ENCODE measurements at places on chromosomes 1 and 21.

GRCh38 chr1:201218409-201218808 is 27.8 kb downstream of the IGFN1 start:
- DNase-seq, result no peak

DNA sequence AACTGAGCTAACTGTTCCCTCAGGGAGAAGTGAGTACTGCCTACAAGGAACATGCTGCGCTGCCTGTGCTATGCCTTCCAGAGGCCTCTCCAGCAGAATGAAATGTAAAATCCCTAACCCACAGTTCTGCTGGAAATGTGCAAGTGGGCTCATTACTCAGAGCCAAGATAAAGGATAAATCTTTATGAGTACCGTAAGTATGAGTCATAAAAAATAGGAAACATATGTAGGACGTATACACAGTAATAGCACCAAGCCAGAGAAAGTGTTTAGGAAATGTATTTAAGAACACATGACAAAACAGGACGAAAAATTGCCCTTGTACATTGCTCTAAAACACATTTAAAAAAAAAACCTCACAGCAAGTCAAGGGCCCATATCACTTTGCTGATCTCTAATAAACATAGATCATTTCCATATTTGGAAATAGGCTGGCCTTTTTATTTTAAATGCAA is 104.6 kb downstream of the TGFBR3 start:
- no peak for DNase-seq

GRCh38 chr1:216812966-216813365 is 89.7 kb upstream of the ESRRG start:
- no peak for DNase-seq

DNA sequence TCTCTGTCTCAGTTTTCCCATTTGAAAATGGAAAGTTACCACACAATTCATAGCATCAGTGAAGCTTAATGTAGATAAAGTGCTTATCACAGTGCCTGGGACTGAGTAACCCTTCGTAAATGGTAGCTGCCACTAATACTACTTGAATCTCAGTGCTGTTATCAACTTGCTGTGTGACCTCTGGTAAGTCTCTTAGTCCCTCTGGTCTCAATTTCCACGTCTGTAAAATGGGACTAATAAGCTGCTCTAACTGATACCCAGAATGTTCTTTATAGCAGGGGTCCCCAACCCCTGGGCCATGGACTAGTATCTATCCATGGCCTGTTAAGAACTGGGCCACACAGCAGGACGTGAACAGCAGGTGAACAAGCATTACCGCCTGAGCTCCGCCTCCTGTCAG is 7.7 kb downstream of the SERINC2 start:
- no peak for DNase-seq

DNA sequence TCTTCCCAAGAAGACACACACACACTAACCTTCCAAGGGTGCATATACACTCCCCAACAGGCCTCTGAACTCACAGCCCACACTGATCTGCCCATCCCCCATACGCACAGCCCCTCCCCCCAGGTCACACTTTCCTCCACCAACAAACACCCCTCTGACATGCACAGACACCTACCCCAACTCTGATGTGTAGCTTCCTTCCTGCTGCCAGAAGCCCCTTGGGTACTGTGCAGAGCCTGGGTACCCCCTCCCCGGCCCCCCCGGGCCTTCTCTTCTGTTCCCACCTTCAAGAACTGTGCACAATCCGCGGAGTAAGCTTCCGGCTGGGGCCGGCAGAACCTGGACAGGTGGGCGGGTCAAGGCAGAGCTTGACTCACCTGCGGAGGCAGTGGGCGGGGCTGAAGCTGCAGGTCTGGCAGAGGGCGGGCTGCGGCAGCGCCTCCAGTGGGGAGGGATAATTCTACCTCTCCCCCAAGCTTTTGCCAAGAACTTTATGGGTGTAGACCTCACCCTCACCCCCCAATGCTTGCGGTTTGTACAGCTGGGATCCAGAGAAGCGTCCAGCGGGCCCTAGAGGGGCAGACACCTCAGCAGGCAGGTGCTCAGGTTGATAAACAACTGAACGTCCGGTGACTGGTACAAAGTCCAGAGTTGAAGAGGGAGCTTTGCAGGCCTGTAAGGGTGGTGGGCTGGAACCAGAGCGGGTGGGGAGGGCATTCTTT is at the start of gene C1orf210:
TSS of gene C1orf210 (minus strand) at position 313 of the 722 bp plus-strand sequence. CDS start 2,311 bp downstream, outside the sequence.
- DNase-seq, result no peak

GRCh38 chr21:31279986-31280385 is 64.1 kb downstream of the TIAM1 start:
- DNase-seq, result no peak

- DNase-seq, result no peak
Measured at GRCh38 chr1:220565670-220566069, 37.7 kb downstream of the MARK1 start.

GRCh38 chr1:48851638-48852037 is 74.9 kb upstream of the BEND5 start:
- no peak for DNase-seq

DNA sequence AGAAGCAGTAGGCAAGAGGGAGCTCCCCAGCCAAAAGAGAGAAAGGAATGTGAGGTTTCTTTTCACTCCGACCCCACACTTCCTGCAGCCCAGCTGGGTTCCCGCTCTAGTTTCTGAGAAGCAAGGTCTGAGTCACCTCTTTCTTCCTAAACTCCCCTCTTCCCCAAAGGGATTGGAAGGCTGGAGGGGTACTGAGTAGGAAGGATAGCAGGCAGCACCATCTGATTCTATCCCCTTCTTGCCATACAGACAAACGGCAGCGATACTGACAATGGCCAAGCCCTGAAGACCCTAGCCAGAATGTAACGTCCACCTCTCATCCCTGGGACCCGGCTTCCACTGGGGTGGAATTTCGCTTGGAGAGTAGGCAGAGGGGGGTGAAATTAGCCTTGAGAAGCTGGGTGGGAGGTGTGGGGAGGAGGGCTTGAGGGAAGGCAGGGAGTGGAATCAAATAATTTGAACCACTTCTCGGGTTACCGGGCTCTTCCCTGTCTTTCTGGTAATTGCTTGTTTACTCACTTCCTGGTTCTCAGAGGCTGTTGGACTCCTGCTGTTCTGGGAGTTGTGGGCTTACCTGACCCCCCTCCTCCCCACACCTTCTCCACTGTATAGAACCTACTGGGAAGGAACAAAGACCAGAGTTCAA is 13.2 kb downstream of the IER5 start:
- DNase-seq, result no peak

GRCh38 chr1:88247666-88248065 is 436.4 kb upstream of the PKN2 start:
- no peak for DNase-seq

- no peak for DNase-seq
Measured at GRCh38 chr1:111861523-111861922, 105.8 kb downstream of the DDX20 start.

- DNase-seq, result no peak
Measured at GRCh38 chr1:248837045-248837780, 811 bp upstream of the ZNF672 start.

DNA sequence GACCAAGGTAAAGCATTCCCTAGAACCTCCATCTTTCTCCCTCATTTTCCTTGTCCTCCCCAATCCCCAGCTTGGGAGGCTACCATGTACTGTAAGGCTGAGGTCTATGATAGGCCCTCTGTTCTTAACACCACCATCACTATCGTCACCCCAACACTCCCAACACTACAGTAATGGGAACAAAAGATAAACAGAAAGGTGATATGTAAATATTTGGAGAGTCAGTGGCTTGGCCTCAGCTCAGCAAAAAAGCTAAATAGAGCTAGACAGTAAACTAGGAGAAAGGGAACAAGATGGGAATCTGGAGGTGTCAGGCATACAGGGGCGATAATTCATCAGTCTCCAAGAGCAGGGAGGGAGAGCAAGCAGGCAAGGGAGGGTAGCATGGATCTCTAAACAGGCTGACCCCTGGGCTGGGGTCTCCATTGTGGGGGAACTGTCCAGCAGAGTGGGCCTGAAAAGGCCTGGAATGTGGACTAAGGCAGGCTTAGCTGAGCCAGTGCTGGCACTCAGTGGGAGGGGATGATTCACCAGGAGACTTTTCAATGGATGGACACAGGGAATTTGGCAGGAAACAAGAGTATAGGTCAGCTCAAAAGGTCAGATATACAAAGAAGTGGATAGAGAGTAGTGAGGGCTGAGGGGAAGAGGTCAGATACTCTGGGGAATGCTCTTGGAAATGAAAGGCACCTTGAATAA is 6.7 kb downstream of the WNT2B start:
- no peak for DNase-seq

- DNase-seq, result no peak
Measured at GRCh38 chr1:196152086-196152485, 456.2 kb downstream of the KCNT2 start.

DNA sequence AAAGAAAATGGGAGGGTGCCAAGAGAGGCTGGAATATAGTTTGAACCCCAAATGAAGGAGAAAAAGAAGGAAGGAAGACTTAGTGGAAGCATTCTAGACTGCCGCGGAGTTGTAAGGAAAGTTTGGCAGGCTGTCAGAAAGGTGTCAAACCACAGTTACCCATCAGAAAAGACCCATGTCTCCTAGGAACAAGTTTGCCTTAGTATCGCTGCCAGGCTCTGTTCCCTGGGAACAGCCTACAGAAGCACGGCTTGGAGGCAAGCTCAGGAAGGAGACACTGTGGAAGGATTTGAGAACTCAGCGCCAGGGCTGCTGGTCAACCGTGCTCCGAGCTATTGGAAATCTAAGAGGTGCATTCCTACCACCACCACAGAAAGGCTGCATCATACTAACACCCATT is 197.4 kb downstream of the RRAGC start:
- DNase-seq, result no peak

DNA sequence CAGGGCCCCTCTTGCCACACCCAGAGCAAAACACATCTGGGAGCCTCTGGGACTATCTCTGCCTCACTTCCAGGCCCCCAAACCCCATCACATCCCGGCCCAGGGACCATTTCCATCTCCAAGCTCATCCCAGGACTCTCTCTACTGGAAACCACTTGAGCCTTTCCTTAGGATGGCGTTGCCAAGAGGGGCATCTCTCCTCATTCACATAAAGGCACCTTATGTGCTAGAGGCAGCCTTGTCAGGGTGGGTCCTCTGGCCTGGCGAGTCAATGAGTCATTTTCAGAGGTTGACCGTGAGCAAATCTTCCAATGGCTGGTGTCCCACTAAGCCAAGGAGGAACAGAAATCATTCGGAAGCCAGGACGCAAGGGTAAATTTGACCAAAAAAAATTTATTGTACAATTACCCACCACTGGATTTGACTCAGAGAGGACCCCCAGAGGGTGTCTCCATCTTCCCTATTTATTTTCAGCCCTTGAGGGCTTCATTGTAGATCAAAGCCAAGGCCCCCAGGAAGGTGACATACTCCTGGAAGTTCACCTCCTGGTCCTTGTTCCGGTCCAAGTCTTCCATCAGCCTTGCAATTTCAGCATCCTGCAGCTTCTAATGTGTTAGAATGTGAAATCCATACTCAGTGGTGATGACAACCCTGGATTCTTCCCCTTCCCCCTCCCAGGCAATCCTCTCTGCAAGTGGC is 1.4 kb downstream of the S100A6 start:
- no peak for DNase-seq

DNA sequence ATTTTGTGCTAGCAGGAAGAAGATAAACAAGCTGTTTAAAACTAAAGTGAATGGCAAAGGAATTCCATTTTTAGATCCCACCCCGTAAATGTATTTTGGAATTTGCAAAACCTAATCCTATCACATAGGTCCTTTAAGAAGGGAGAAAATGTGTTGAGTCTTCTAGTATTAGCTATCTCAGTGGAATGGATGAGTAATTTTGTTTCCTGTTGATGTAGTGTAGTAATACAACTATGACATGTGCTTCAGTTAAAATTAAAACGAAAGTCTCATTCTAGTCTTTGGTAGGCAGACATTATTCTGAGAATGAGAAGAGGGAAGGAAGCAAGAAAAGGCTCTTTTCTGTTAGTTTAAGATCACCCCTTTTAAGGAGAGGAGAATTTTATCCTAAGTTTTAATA is 265.9 kb upstream of the C1orf105 start:
- DNase-seq, result no peak

DNA sequence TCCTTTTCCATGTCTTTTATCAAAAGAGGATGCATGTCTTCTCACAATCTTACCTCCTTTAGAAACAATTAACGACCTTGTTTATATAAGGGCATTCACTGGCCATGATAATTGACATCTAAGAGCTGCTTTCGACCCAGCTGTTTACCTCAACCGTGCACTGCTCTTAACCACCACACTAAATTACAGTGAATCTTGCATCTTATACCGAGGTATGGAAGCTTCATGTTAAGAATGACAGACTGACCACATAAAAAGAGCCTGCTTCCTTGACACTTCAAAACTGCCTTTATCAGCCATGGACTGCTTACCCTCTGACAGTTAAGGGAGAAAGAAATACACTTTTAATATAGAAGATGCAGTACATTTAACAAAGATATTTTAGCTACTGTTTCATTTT is 301.7 kb upstream of the LYPLAL1 start:
- DNase-seq, result no peak

- DNase-seq, result no peak
Measured at GRCh38 chr1:74693473-74693872, 19.9 kb upstream of the ERICH3 start.

- no peak for DNase-seq
Measured at GRCh38 chr1:245441689-245442088, 286.9 kb downstream of the KIF26B start.

GRCh38 chr1:199590708-199591107 is 436.8 kb upstream of the NR5A2 start:
- no peak for DNase-seq

GRCh38 chr1:24946861-24947658 is 17.0 kb upstream of the RUNX3 start:
- no peak for DNase-seq

DNA sequence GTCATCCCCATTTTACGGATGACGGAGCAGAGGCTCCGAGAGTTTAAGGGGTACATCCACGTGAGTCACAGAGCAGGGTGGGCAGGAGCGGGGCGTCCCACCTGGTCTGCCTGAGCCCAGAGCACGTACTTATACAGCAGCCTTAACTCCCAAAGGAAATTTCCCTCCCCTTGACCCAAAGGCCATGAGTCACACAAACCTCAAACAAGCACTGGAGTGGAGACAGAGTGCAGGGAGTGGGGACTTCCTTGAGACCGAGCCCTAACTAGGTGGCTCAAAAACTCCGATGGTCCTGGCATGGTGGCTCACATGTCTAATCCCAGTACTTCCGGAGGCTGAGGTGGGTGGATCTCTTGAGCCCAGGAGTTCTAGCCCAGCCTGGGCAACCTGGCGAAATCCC is 141.6 kb upstream of the KLHDC7A start:
- DNase-seq, result no peak
